ENCODE measurements at places on chromosomes 5 and 9.

- DNase-seq, result no peak
These were observed 424.2 kb downstream of the IRX1 start for GRCh38 chr5:4019841-4020240.

DNA sequence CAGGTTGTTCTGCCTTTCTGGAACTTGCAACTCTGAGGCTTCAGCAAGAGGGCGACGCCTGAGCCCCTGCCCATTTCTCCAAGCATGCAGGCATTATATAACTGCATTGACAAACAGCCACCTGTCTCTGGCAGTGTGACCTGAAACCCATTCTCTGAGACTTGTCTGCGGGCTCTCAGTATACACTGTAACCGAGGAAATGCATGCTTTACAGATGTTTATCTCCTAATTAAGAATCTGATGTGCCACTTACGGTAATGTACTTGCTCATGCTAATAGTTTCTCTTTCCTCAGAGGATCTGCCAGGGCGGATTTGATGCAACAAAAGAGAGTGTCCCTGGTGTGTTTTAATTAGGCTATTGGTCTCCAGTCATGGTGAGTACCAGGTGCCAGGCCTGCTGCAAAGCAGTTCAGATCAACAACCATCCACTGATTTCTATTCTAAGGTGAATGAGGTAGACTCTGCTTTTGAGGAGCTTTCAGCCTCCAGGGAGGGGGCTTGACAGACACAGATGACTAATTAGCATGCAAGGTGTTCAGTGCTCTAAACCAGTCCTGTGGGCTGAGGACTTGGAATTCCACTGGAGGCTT lies 593.7 kb upstream of the KLF4 start:
- DNase-seq, result no peak

DNA sequence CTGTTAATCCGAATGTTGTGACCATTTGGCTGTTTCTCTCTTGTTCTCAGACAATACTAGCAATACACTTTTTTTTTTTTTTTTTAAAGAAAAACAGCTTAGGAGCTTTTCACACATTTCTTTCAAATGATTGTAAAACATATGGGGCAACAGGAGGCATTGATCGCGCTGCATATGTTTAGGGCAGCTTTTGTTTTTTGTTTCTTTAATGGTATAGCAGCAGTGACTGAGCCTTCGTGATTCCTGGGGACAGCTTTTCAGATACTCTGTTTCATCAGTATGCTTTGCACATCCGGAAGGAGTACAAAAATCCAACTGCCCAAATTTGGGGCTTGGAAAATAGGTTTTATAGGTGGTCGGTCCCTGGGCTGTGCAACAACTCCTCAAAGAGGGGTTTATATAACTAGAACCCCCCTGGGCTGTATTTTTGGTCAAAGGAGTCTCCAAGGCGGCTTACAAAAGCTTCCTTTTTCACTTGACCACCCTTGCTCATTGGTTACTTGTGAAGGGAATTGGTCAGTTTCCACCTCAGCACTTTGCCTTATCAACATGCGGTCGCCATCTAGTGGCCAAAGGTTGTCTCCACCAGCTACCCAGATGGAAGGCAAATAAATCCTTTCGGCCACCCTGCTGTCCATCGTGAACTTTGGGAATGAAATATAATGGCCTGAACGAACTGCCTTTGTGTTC lies 91.8 kb downstream of the PDE6A start:
- DNase-seq, result peak; percentile 51

- DNase-seq, result no peak
These were observed at the start of gene FCN1 for GRCh38 chr9:134917431-134918373. Gene FCN1, minus strand, starts transcription at chr9:134917912. Its CDS starts 41 bp downstream, at chr9:134917871.

- DNase-seq, result no peak
These were observed 8.9 kb downstream of the SPEF2 start for GRCh38 chr5:35626553-35626952.

DNA sequence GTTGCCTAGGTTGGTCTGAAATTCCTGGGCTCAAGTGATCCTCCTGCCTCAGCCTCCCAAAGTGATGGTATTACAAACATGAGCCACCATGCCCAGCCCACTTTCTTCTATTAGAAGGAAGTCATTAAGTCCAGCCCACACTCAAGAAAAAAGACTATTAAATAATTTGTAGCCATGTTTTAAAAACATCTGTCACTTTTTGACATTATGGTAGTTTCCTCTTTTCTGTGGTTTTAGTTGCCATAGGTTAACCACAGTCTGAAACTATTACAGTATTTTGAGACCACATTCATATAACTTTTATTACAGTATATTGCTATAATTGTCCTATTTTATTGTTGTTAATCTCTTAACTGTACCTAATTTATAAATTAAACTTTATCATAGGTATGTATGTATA lies 31.9 kb upstream of the C5orf24 start:
- DNase-seq, result no peak

- DNase-seq, result no peak
These were observed 58.2 kb upstream of the EQTN start for GRCh38 chr9:27355166-27355565.

GRCh38 chr5:144395704-144396103 lies 225.0 kb downstream of the KCTD16 start:
- DNase-seq, result no peak
